ENCODE measurements at places on chromosomes 16 and 17. TPM values are rescaled to one million over a fixed set of nuclear protein-coding genes. Genes with fewer than 3 reads are reported as not detected.
A peak's percentile ranks its signal among the peaks of the same experiment; 100 is the strongest.

TK2 gene
- 37.7 TPM for total RNA-seq

HSF4 gene
- total RNA-seq, result 5.1 TPM

CNGB1 gene
- total RNA-seq, result 0.43 TPM

RDM1 gene
- not detected for total RNA-seq

- no peak for DNase-seq
These were observed 139.1 kb upstream of the FOXF1 start for GRCh38 chr16:86371083-86371803.

DNA sequence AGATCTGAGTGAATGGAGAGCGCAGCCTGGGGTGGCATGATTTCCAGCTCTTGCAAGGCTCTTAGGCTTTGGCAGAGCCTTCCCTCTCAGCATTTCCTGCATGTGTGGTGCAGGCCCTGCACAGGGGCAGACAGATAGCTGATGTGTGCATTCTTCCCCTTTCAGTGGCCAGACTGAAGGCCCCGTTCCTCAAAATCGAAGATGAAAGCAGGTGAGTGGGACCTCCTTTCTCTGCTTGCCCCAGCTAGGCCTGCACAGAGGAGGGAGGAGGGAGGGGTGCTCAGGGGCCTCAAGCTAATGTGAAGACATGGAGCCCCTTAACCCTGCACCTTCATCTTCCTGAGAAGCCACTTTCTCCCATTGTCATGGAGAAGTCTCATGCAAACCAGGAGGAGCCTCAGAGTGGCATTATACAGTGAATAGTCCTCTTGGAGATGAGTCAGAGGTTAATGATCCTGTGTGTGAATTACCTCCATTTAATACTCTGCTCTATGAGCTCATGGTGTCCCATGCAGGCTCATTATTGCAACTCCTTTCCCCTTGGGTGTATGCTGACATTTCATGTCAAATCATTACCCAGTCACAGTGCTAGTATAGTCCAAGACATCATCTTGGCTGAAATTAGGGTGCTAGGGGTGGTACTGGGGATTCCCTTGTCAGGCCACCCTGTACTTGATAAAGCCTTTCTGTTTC, 20.4 kb upstream of the ADAM11 start:
- no peak for DNase-seq

- no peak for DNase-seq
These were observed 3.0 kb upstream of the NLRC5 start for GRCh38 chr16:56986361-56986760.

DNA sequence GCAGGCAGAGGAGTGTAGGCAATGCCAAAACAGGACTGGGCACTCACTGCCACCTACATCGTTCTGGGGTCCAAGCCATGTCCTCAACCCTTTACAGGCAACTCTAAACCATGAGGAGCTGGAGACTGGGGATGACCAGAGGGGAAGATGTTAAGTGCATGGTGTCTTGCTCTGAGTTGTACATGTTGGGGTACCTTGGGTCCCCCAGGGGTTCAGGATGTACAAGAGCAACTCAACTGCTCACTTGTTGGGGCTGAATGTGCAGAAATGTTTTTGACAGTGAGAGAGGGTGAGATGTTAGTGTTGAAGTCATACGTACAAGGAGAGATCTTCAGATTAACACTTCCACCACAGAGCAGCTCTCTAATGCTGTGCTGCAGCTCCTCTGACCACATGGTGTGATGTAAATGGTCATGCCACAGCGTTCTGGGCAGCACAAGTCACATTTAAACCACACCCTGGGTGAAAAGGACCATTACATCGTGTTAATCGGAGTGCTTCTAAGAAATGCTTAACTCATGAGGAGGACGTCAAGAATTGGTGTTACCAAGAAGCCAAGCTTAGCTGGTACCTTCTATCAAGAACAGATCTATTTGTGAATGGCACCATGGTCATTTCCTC, 2.4 kb downstream of the CCL18 start:
- DNase-seq, result no peak

DNA sequence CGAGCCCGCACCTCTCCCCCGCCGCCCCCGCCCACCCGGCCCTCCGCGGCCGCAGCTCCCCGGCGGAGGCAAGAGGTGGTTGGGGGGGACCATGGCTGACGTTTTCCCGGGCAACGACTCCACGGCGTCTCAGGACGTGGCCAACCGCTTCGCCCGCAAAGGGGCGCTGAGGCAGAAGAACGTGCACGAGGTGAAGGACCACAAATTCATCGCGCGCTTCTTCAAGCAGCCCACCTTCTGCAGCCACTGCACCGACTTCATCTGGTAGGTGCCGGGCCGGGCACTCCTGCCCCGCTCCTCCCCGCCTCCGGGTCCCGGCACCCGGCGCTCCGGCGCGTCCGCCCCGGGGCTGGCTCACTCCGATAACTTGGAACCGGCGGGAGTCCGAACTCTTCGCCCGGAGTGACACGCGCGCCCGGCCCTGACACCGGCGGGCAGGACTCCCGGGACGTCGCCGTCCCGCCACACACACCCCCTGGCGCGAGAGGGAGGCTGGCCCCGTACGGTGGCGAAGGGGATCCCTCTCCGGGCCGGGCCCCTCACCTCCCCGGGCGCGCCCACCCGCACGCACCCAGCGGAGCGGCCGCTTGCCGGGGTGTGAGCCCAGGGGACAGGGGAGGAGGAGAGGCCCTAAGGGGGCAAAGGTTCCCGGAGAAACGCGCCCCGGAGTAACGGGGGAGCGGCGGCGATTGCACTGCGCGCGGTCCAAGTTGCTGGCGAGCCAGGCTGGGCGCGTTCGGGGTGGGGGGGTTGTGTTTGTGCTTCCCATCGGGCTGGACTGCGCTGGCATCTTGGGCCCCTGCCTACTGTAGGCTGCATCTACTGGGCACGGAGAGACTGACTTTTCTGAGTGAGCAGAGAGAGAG, 581 bp downstream of the PRKCA start:
- peak; percentile 69 for DNase-seq

DNA sequence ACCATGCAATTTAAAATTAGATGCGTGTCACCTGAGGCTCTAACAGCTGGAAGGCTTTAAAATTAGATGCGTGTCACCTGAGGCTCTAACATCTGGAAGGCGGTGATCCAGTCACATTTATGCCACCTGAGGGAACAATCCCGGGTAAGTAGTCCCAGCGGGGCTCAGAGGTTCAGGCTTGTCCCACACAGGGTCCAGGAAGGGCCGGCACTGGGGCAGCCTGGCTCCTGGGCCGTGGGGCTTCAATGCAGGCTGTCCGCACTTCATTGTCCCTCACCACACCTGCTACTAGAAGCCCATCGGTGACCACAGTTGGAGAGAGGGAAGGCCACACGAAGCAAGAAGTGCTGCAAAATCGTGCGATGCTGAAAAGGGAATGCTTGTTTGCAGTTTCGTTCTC, 15.4 kb upstream of the ADCY9 start:
- DNase-seq, result no peak

GRCh38 chr17:12659500-12659899, 6.2 kb upstream of the MYOCD start:
- no peak for DNase-seq

GRCh38 chr16:66412182-66412581, 14.9 kb upstream of the BEAN1 start:
- DNase-seq, result no peak

DNA sequence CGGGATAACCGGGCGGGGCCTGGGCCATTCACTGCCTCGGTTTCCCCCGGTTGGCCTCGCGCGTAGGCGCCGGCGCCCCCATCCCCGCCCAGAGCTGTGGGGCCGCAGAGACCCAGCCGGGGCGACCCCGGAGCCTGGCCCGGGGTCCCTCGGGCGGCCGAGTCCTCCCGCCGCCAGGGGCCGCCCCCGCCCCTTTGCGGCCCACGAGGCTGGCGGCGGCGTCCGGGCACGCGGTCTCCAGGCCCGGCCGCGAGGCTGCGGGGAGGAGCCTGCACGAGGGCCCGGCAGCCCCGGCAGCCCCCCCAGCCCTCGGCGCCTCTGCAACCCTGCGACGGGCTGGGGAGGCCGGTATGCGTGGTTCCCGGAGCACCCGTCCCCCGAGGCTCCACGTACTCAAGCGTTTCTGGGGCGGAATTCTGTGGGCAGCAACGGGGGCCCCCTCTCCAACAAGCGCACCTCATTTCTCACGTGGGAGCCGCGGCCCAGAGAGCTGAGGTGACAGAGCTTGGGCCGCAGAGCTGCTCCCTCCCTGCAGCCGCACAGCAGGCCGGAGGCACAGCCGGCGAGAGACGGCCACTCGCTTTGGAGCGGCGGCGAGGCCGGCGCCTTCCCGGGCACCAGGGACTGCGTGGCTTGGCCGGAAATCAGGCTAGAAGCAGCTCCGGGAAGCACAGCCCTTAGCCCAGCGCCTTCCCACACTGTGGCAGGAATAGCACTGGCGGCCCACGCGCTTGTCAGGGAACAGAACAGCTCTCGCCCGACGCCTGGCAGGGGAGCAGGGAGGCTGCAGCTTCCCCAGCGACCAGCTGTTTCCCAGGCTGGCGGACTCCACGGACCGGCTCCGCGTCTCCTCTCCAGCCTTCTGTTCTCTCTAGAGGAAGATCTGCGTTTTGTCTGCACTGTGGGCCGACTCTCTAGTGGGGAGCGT, 867 bp upstream of the LIMD2 start:
- peak; percentile 63 for DNase-seq

GRCh38 chr17:82440469-82440981, 10.0 kb downstream of the CYBC1 start:
- DNase-seq, result no peak
